ENCODE measurements at places on chromosomes 12 and 14.
A peak's percentile ranks its signal among the peaks of the same experiment; 100 is the strongest.

DNA sequence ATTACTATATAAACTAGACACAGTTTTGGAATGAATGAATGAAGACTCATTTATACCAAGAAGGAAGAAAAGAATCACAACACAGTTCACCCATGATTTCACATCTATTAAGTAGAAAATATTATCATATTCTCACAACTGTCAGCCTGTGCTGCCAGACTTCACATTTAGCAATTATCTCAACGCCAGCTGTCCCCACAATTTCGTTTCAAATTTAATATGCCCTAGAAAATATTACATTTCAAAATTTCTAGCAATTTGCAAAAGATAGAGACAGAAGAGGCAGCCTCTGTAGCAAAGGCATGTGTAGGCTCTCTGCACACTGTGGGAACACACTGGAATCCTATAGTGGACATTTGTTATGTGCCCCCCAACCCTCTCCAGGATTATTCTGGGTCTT lies 83.6 kb downstream of the ANKS1B start:
- no peak overlapping the region for H3K4me3 ChIP-seq
- no peak overlapping the region for H3K27ac ChIP-seq
- no peaks in the 10 kb centered on the region for H3K36me3 ChIP-seq
- no peak for ATAC-seq
- H3K4me1 ChIP-seq, result no peaks in the 10 kb centered on the region

DNA sequence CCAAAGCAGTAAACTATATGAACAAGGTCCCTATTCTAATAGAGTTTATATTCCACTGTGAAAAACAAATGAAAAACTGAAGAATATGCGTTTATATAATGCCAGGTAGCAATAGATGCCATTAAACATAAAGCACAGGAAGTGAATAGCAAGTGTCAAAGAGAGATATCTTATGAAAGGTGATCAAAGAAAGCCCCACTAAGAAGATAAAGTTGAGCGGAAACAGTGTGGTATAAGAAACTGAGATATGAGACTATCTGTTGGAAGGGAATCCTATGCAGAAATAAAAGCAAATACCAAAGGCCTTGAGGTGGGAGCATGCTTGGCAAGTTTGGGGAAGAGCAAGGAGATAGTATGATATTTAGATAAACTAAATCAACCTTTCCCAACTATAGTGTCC lies 123.1 kb upstream of the FAR2 start:
- H3K4me3 ChIP-seq, result no peak overlapping the region
- no peak overlapping the region for H3K27ac ChIP-seq
- no peaks in the 10 kb centered on the region for H3K4me1 ChIP-seq
- H3K27me3 ChIP-seq, result no peaks in the 10 kb centered on the region
- H3K36me3 ChIP-seq, result no peaks in the 10 kb centered on the region
- ATAC-seq, result no peak

GRCh38 chr14:102629808-102630350 lies 37.4 kb downstream of the RCOR1 start:
- no peaks in the 10 kb centered on the region for H3K36me3 ChIP-seq
- no peak overlapping the region for H3K4me3 ChIP-seq
- ATAC-seq, result no peak
- no peaks in the 10 kb centered on the region for H3K4me1 ChIP-seq

DNA sequence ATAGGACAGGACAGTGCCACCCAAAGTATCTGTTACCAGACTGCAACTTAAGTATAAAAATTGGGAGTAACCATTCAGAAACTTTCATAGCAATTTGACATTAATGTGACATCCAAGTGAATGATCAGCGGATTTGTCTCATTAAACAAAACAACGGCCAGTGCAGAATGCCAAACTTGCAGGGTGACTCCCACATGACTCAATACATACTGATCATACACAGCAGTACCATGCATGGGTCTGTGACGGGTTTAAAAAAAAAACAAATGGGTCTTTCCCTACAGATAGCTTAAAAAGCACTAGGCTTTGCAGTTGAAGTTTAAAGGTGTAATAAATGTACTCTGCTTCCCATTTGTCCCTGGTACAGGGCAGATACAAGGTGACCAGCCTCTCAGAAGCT lies 116.6 kb downstream of the SLC35F4 start:
- H3K4me3 ChIP-seq, result no peak overlapping the region
- no peaks in the 10 kb centered on the region for H3K36me3 ChIP-seq

DNA sequence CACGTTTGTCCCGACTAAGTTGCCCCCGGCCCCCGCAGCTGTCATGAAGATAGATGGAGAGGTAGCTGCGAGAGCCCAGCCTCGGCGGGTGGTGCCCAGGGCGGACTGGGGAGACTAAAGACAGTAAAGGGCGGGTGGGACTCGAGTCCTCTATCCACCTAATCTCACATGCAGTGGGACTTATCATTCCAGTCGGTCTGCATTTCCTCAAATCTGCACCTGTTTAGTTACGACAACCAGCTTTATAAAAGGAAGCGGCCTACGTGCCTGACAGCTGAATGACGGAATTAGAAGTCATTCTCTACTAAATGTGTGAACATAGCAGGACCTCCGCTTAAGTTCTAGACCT lies 109.8 kb upstream of the EGLN3 start:
- no peaks in the 10 kb centered on the region for H3K36me3 ChIP-seq
- no peak for ATAC-seq
- H3K4me3 ChIP-seq, result peak overlapping the region; percentile 34
- peaks cover 37% of the 10 kb centered on the region for H3K4me1 ChIP-seq
- H3K27me3 ChIP-seq, result no peaks in the 10 kb centered on the region

DNA sequence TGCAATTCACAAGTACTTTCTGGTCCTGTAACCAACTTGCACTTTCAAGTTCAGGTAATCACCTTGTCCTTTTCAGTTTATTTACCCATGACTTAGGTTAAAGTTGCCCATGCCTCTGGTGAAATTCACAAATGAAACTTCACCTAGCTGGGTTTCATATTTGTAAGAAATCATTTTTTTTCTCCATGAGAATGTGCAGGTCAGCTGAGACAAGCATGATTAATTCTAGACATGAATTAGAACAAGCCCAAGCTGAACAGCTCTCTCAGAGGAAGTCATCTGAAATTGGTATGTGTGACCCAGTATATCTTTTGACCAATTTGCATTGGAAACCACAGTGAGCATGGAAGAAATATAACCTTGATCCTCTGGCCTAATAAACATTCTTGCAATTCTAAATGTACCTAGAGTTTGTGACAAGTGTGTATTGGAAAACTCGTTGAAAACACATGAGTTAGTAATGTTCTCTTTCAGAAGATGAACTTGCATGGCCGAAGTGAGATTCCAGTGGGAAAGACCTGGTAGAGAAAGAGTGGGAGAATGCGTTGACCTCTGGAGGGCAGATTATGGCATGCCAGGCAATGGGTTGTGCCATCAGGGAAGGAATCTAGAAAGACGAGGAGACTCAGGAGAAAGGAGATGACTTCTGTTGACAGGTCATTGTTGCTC lies 486.5 kb downstream of the ZFP36L1 start:
- H3K27me3 ChIP-seq, result no peaks in the 10 kb centered on the region
- H3K36me3 ChIP-seq, result no peaks in the 10 kb centered on the region
- H3K4me1 ChIP-seq, result peaks cover 27% of the 10 kb centered on the region
- no peak overlapping the region for H3K4me3 ChIP-seq
- no peak for ATAC-seq

- no peaks in the 10 kb centered on the region for H3K27me3 ChIP-seq
- ATAC-seq, result no peak
- H3K36me3 ChIP-seq, result peaks cover 4% of the 10 kb centered on the region
These were observed 26.4 kb downstream of the EID3 start for GRCh38 chr12:104329707-104330532.

DNA sequence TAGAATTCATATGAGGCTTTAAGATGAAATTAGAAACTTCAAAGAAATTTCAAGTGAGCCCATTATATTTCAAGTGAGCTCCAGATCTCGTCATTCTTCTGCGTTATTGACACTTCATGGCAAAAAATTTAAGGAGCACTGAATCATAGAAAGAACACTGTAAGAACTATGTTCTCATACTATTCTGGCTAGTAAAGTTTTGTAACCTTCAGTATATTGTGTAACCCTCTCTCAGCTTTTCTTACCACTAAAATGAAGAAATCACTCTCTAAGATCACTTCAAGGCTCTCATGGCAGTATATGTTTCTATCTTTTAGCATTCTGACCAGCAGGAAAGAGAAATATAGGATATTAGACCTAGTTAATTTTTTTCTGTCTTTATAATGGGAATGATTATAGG lies 6.3 kb downstream of the GPHN start:
- H3K4me3 ChIP-seq, result no peak overlapping the region
- H3K36me3 ChIP-seq, result no peaks in the 10 kb centered on the region

DNA sequence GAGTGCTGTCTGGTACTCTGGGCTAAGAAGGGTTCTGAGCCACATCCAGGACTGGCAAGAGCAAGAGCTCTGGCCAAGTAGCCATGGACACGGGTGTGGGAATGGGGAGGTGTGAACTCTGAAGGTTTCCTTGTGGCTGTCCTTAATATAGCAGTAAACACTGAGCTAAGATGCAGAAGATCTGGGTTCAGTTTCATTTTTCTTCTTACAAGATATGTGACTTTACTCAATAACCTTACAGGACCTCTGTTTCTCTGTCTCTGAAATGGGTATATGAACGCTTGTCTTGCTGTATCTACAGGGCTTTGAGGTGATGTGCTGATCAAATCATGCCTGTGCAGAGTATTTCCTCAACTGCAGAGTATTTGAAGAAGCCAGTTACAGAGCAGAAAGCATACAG lies 521.2 kb downstream of the VRK1 start:
- H3K4me1 ChIP-seq, result no peaks in the 10 kb centered on the region
- H3K36me3 ChIP-seq, result no peaks in the 10 kb centered on the region
- peaks cover 3% of the 10 kb centered on the region for H3K27me3 ChIP-seq

- ATAC-seq, result peak; percentile 73
- H3K27me3 ChIP-seq, result no peaks in the 10 kb centered on the region
These were observed 6.3 kb upstream of the KCNJ8 start for GRCh38 chr12:21780786-21781185.

- H3K4me1 ChIP-seq, result no peaks in the 10 kb centered on the region
- H3K27ac ChIP-seq, result no peak overlapping the region
- peak; percentile 71 for ATAC-seq
These were observed 82.5 kb upstream of the EVL start for GRCh38 chr14:99982537-99983250.

GRCh38 chr12:6375269-6376078 lies at the start of gene SCNN1A:
SCNN1A (minus strand) TSS chr12:6375563; CDS start chr12:6374783, 780 bp downstream.
- H3K4me1 ChIP-seq, result peaks cover 28% of the 10 kb centered on the region
- ATAC-seq, result no peak
- no peaks in the 10 kb centered on the region for H3K27me3 ChIP-seq
- H3K36me3 ChIP-seq, result no peaks in the 10 kb centered on the region
- no peak within 1 kb of the TSS for H3K4me3 ChIP-seq

DNA sequence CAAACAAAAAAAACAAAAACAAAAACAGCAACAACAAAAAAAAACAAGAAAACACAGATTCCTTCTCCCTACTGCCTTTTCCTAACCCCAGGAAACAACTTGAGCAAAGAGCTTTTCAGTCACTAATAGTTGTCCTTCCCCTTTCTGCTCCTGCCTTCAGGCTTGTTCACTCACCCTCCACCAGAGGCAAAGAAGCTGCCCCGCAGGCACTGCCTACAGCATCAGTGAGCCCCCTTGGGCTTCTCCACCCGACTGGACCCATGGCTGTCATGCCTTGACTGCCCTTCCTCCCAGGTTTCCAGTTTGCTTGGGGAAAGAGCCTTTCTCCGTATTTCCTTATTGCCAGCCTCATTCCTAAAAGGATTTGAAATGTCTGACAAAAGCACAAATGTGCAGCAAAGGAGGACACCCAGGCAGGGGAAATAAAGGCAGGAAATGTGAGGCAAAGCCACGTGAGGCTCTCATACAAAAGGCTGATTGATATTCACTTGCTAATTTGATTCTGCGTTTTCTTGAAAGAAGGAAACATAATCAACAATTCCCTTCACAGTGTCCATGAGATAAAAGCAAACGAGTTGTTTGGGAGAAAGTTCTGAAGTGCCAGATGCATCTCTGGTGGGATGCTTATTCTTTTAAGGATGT lies 85.7 kb downstream of the GPATCH2L start:
- H3K4me1 ChIP-seq, result no peaks in the 10 kb centered on the region
- H3K27ac ChIP-seq, result no peak overlapping the region
- ATAC-seq, result no peak
- H3K36me3 ChIP-seq, result peaks cover 36% of the 10 kb centered on the region
- no peak overlapping the region for H3K4me3 ChIP-seq
- H3K27me3 ChIP-seq, result no peaks in the 10 kb centered on the region

DNA sequence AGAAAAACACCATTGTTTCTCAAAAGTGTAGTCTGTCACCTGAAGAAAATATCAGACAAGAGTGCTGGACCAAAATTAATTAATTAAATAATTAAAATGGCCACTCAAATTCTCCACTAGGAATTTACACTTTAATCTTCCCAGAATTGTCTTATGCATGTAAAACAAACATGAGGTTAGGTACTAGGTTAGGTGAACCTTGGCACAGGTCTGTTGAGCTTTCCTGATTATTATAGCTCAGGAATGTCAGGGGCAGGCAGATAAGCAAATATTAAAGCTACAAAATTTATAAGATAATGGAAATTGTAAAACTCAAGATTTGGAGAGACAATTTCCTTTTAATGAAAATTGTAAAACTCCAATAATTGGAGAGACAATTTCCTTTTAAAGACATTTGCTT lies 253.2 kb downstream of the BMP4 start:
- H3K27ac ChIP-seq, result no peak overlapping the region
- H3K4me1 ChIP-seq, result no peaks in the 10 kb centered on the region
- no peaks in the 10 kb centered on the region for H3K36me3 ChIP-seq
- H3K4me3 ChIP-seq, result no peak overlapping the region
- ATAC-seq, result no peak

DNA sequence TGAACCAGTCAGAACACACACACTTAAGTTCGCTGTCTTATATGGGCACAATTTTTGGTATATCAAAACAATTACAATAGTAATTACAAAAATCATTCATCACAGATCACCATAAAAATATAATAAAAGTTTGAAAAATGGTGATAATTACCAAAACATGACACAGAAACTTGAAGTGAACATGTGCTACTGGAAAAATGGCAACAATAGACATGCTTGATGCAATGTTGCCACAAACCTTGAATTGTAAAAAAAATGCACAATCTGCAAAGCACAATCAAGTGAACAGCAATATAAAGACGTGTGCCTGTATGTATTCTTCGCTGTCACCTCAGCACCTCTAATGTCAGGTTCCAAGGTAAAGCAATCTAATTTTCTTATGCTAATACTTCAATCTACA lies 117.6 kb downstream of the PRKD1 start:
- no peak for ATAC-seq
- H3K4me1 ChIP-seq, result peaks cover 9% of the 10 kb centered on the region
- no peaks in the 10 kb centered on the region for H3K36me3 ChIP-seq
- H3K27ac ChIP-seq, result no peak overlapping the region
- H3K4me3 ChIP-seq, result no peak overlapping the region
- H3K27me3 ChIP-seq, result no peaks in the 10 kb centered on the region

- no peak for ATAC-seq
- no peak overlapping the region for H3K4me3 ChIP-seq
- H3K27me3 ChIP-seq, result no peaks in the 10 kb centered on the region
- H3K4me1 ChIP-seq, result peaks cover 26% of the 10 kb centered on the region
- no peaks in the 10 kb centered on the region for H3K36me3 ChIP-seq
These were observed 2.5 kb downstream of the SETD3 start for GRCh38 chr14:99478128-99478527.

GRCh38 chr12:38639625-38640024 lies 265.8 kb downstream of the CPNE8 start:
- H3K36me3 ChIP-seq, result no peaks in the 10 kb centered on the region
- H3K4me1 ChIP-seq, result no peaks in the 10 kb centered on the region
- ATAC-seq, result no peak
- no peak overlapping the region for H3K4me3 ChIP-seq
- H3K27ac ChIP-seq, result no peak overlapping the region
- H3K27me3 ChIP-seq, result no peaks in the 10 kb centered on the region

- no peak overlapping the region for H3K4me3 ChIP-seq
- H3K4me1 ChIP-seq, result peaks cover under 1% of the 10 kb centered on the region
- H3K27me3 ChIP-seq, result peaks cover 16% of the 10 kb centered on the region
- no peak for ATAC-seq
These were observed 5.0 kb upstream of the SLC35F4 start for GRCh38 chr14:57870686-57871457.
